ENCODE measurements at places on chromosomes 5 and 9.

DNA sequence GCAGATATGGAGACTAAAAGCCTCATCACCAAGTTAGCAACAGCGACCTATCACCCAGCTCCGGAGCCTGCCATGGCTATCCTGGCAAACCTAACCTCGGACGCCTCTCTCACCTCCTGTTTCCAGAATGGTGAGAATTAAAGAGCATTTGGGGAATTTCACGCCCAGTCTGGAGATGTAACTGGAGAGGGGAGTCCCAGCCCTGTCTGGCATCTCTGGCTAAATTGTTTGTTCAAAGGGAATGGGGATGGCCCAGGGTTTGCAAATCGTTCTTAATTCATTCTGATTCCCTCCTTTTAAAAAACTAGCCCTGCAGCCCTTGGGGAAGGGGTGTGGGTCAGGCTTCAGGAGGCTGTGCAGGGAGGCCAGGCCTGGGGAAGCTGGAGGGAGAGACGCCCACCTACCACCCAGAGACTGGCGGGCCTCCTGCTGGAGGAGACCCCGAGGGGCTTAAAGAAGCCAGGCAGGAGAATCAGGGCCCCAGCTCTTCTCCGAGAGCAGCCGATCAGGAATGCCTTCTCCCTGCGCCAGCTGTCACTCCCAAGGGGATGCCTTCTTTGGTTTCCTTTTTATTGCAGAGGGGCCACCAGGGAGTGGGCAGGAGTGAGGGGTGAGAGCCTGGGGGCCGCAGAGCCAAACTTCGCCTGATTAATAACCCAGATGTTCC, 964 bp upstream of the COL5A1 start:
- no peak for DNase-seq

- DNase-seq, result no peak
Measured at GRCh38 chr5:124592891-124593290, 153.5 kb downstream of the ZNF608 start.

DNA sequence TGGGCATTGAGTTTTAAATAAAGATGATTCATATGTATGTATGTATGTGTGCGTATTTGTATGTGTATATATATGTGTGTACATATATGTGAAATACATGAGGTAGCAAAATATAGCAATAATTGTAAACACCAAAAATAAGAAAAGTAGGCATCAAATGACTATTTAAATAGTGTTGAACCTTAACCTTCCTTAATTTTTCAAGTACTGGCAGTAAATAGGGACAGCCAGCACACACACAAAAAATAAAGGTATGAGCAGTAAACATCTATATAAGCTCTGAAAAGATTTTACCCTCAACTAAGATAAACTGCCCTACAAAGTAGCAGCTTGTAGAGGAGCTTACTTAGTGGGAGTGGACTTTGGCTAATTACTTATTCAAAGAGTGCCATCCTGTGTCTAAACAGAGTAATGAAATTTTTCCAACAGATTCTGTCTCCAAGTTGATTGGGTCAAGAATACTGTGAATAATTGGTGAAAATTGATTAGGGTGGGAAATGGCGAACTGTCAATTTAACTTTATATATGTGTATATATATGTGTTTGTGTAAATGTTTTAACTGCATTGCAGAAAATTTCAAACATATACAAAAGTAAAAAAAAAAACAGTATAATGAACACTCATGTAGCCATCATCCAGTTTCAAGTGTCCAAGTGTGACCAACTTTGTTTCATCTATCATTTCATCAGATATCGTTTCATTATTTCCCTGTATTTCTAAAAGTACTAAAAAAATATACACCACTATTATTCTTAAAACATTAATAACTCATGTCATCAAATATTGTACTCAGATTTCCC, 2.0 kb upstream of the ADAMTS6 start:
- DNase-seq, result peak; percentile 82

DNA sequence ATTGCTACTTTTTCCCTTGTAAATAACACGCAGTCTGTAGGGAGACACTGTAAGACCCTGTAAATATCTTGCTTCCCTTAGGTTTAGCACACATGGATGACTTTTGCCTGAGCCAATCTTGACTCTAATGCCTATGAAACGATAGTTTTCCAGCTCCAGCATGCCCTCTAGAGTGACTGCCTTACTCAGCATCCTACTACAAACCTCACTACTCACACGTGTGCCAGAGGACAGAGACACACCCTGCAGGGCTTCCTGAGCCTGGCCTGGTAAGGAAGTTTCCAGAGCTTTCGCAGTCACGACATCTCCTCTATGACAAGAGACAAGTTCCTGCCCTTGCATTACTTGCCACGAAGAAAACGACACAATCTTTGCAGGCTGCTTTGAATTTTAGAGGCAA, 138.1 kb downstream of the ATPSCKMT start:
- DNase-seq, result peak; percentile 84

DNA sequence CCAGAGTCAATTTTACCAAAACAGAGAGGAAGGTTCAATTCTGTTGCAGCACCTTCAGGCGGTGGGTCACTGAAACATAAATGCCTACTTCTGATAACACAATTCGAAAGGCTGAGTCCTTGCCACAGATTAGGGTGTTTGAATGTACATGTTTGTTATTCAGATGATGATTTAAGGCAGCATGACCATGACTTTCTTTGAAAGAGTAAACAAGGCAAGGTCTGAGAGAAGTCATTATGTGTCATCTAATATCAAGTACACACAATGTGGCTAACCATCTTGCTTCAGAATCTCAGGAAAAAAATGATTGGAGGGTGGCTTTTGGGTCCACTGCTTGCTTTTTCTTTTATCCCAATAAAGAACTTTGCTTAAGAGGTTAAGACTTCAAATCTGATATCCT, 457.5 kb downstream of the TAF11L14 start:
- no peak for DNase-seq

DNA sequence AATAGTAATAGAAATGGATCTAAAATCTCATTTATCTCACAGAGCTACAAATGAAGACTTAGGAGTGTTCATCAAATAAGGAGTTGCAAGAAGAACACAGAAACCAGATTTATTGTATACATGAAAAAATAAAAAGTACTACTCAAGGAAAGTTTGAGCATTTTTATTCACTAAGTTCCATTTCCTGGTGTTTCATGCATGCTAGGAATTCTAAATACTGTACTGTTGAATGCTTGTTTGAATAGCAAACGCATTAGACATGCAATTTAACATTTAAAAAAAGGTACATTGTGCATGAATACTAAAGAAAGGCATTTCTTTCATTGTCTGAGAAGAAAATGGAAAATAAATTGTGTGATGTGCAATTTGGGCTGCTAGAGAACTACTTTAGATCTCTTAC, 52.1 kb downstream of the C6 start:
- no peak for DNase-seq

GRCh38 chr9:118183576-118183975, 479.4 kb downstream of the TLR4 start:
- DNase-seq, result no peak

- DNase-seq, result no peak
Measured at GRCh38 chr9:13705918-13706317, 426.4 kb upstream of the MPDZ start.

DNA sequence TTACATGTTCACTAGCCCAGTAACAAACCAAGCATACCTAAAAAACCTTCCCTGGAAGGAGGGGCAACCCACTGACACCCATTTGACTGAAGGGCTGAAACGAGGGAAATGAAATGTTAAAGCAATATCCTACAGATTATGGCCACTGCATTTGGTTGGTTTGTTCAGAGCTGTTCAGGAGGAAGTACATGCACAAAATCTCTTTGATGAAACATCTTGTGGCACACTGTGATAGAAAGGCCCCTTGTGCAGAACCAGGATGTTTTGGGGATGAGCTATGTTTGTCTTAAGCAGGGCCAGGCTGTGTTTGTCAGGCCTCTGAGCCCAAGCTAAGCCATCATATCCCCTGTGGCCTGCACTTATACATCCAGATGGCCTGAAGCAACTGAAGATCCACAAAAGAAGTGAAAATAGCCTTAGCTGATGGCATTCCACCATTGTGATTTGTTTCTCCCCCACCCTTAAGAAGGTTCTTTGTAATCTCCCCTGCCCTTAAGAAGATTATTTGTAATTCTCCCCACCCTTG, 467.3 kb upstream of the PIK3R1 start:
- DNase-seq, result no peak

- DNase-seq, result no peak
Measured at GRCh38 chr9:114093761-114094505, 5.2 kb downstream of the KIF12 start.

DNA sequence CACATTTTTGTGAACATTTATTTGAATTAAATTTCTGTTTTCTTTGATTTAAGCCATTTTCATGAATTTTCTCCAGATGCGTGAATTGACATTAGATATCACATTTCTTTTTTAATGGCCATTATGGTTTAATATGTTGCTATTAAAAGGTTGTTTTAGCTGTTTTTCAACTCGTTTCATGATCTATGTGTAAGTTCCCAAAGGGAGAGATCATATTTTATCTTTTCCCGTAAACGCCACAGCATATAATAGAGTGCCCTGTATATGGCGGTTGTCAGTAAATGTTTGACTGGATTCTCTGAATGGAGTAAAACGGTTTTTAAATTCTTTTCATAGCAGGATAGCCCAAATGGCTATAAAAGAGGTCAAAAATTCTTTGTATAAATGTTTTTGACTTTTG, 35.8 kb downstream of the ZCCHC7 start:
- no peak for DNase-seq

DNA sequence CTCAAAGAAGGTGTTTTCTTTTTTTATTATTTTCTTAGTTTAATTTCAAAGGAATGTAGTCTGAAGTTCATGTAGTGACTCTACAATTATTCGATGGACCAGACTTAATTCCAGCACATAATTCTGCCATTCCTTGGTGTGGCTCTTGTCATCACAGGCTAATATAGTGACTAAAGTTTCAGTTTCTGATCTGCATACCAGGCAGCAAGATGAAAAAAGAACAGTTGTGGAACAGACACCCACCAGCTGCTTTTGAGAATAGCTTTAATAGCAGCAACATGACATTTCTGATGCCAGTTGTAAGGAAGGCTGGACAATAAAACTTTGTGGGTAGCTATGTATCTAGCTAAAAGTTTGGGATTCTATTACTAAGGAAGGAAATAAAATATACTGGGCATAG, 676.3 kb upstream of the GRAMD2B start:
- no peak for DNase-seq

- DNase-seq, result no peak
Measured at GRCh38 chr9:83521011-83521410, 17.2 kb downstream of the FRMD3 start.

- peak; percentile 84 for DNase-seq
Measured at GRCh38 chr5:176959051-176959450, 47.5 kb downstream of the UIMC1 start.

DNA sequence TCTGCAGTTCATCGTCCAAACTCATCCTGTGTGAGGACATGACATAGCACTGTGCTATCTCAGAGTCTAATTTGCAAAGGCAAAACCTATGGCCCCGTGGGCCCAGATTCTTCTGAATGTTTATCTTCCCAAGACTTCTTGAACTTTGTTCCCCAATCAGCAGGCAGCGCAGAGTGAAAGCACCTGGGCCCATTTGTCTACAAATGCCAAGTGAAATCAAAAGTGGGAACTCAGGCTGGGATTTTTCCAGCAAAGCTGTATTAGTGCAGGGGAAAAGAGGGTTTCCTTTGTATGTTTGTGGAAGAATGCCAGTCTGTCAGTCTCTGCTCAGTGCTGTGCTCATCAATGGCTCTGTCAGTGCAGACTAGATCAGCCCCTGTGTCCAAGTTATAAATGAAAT, 55.8 kb downstream of the FOXD1 start:
- DNase-seq, result no peak

GRCh38 chr9:87602933-87603643, 105.4 kb downstream of the DAPK1 start:
- no peak for DNase-seq

GRCh38 chr9:15915711-15916110, 362.9 kb downstream of the CCDC171 start:
- DNase-seq, result no peak

DNA sequence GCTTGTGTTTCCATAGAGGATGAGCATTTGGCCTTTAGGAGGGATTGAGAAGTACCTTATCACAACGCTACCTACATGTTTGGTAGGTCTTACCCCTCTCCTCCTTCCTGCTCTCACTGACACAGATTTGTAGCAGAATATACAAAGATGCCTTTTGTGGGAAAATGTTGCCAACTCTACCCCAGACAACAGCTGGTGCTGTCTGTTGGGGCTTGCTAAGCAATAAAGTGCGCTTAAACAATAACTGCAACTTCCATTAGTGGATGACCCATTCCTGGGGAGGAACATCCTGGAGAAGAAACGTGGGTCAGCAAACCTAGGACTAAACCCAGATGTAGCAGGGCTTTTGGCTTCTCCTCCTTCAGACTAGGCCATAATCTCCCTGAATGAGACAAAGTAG, 174.3 kb downstream of the EFNA5 start:
- no peak for DNase-seq

GRCh38 chr9:111873901-111874300, 22.7 kb upstream of the UGCG start:
- DNase-seq, result no peak

- DNase-seq, result peak; percentile 44
Measured at GRCh38 chr9:33211695-33212393, 28.1 kb upstream of the SPINK4 start.

DNA sequence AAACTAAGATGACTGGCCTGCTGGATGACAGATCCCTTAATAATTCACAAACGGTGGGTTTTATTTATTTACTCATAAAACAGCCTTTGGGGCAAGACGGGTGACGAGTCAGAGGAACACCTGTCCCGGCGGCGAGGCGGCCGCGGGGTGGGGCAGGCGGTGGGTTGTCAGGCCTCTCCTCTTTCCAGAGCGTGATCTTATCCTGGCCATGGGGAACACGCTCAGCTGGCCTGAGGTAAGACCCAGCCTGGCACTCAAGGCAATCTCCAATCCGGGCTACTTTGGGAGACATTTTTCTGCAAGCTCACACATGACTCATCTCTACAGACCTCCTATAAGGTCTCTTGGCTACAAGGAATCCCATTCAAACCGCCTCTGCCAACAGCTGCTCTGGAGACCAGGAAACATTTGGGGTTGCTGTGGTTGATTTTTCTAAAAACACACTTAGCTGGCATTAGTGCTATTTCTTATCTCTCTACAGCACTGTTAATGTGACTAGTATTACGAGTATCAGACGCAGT, 6.3 kb downstream of the RAPGEF1 start:
- DNase-seq, result peak; percentile 44

GRCh38 chr5:167850911-167851310, 440.5 kb upstream of the WWC1 start:
- no peak for DNase-seq

GRCh38 chr5:177501874-177502678, 4.7 kb upstream of the PDLIM7 start:
- no peak for DNase-seq
